ENCODE measurements at places on chromosomes 11 and 22. TPM values are rescaled to one million over a fixed set of nuclear protein-coding genes. Genes with fewer than 3 reads are reported as not detected.

GRCh38 chr11:2898366-2899079 lies 12.9 kb upstream of the CDKN1C start:
- peak; percentile 85 for DNase-seq
- H3K36me3 ChIP-seq, result no peaks in the 10 kb centered on the region
- peak overlapping the region; percentile 98 for H3K27ac ChIP-seq
- no peaks in the 10 kb centered on the region for H3K27me3 ChIP-seq

- H3K27me3 ChIP-seq, result no peaks in the 10 kb centered on the region
- no peaks in the 10 kb centered on the region for H3K36me3 ChIP-seq
- H3K4me1 ChIP-seq, result no peaks in the 10 kb centered on the region
These were observed 67.0 kb downstream of the ARHGAP20 start for GRCh38 chr11:110645253-110645652.

GRCh38 chr22:20080776-20081654 lies 974 bp downstream of the DGCR8 start:
- DNase-seq, result no peak
- H3K36me3 ChIP-seq, result peaks cover 25% of the 10 kb centered on the region
- H3K27ac ChIP-seq, result peak overlapping the region; percentile 65
- H3K4me3 ChIP-seq, result peak overlapping the region; percentile 86
- H3K4me1 ChIP-seq, result peaks cover 45% of the 10 kb centered on the region

GRCh38 chr11:17351510-17352176 lies at the start of gene NCR3LG1:
NCR3LG1 (plus strand) TSS chr11:17351800; CDS start chr11:17351970, 170 bp downstream.
- peaks cover 37% of the 10 kb centered on the region for H3K4me1 ChIP-seq
- DNase-seq, result peak; percentile 61
- H3K27ac ChIP-seq, result peak within 1 kb of the TSS; percentile 85

DNA sequence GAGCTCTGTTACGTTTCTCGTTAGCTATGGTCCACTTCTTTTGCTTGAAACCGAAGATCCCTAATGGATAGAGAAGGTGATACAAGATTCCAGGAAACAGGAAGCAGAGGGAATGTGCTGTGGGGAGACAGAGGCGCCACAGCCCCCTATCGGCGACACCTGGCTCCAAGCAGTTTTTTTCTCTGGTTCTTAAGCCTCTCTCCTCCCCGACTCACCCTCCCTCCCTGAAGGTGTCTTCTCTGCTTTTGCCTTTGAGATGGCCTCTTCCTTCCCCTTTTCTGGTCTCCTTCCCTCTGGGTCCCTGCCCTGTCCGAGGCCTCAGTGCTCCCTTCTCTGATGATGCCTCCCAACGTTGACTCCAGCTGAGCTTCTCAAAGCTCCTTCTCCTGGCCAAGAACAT lies 14.2 kb upstream of the APOBEC3A start:
- no peak overlapping the region for H3K4me3 ChIP-seq
- H3K27me3 ChIP-seq, result peaks cover 34% of the 10 kb centered on the region
- no peak overlapping the region for H3K27ac ChIP-seq
- no peak for DNase-seq
- no peaks in the 10 kb centered on the region for H3K36me3 ChIP-seq

GRCh38 chr11:64036087-64037026 lies 626 bp downstream of the FLRT1 start:
- DNase-seq, result no peak
- H3K4me1 ChIP-seq, result peaks cover 5% of the 10 kb centered on the region
- no peak overlapping the region for H3K27ac ChIP-seq
- no peak overlapping the region for H3K4me3 ChIP-seq

DNA sequence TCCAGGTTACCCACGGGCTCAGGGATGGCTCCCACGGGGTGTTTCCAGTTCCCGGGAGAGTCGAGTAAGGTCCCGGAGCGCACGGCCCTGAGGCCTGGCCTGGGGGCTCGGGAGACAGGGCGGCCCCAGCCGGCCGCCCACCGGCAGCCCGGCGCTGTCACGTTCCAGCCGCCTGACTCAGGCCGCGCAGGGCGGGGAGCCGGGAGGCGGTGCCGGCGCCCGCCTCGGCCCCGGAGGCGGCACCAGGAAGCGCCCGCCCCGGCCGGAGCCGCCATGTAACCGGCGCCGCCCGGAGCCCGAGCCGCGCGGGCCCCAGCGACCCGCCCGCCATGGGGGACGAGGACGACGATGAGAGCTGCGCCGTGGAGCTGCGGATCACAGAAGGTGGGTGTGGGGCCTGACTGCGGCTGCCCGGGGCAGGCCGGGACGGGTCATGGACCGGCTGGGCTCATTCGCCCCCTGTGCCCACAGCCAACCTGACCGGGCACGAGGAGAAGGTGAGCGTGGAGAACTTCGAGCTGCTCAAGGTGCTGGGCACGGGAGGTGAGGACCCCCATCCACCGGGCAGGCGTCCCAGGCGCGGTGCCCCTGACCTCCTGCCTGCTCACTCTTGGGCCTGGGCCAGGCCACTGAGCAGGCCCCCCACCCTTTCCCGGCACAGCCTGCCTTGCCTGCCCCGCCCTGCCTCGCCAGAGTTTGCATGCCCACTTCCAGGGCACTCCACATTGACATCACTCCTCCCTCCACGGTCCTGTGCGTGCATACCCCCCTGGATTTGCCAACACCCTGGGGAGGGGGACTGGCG lies at the start of gene RPS6KA4:
Gene RPS6KA4, plus strand, starts transcription at position 256 of the 805 bp plus-strand sequence. Its CDS starts 74 bp downstream, at position 330.
- H3K36me3 ChIP-seq, result peaks cover 37% of the 10 kb centered on the region
- DNase-seq, result peak; percentile 51
- peak within 1 kb of the TSS; percentile 79 for H3K27ac ChIP-seq
- no peaks in the 10 kb centered on the region for H3K27me3 ChIP-seq

GRCh38 chr11:86818462-86819192 lies 18.3 kb downstream of the PRSS23 start:
- no peak overlapping the region for H3K4me3 ChIP-seq
- H3K27ac ChIP-seq, result no peak overlapping the region
- no peaks in the 10 kb centered on the region for H3K36me3 ChIP-seq

- peak; percentile 89 for DNase-seq
- H3K4me1 ChIP-seq, result peaks cover 29% of the 10 kb centered on the region
- H3K27me3 ChIP-seq, result no peaks in the 10 kb centered on the region
These were observed at the start of gene SERHL2 for GRCh38 chr22:42553475-42554361. SERHL2 (plus strand) TSS chr22:42553956; CDS start chr22:42554021, 65 bp downstream.

- no peak overlapping the region for H3K27ac ChIP-seq
- H3K4me3 ChIP-seq, result no peak overlapping the region
These were observed 14.2 kb upstream of the OR6A2 start for GRCh38 chr11:6813656-6814055.

DNA sequence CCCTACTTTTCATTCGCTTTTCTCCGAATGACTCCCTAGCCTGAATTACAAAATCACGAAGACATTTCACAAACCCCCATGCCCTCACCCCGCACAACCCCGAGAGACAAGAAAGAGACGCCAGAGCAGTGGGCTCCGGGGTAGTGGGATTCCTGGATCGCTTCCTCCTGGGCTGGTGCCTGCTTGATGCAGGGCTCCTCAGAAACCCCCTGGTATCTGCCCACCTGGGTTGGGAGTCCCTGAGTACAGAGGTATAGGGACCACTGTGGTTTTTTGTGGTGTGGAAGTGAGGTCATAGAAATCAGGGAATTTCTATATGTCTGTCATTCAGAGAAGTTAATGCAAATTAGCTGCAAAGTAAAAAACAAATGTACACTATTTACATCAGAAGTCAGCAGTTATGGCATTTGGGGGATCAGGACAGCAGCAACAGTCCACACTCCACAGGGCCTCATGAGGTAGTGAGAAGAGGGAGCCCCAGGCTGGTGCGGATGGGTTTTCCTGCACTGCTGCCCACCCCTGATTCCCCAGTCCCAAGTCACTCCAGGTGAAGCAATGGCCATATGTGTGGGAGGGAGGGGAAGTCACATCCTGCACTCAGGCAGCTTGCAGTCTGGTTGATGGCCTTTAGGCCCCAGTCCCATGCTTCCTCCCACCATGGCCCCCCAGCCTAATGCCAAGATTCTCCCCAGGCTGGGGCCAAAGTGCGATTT lies 39.6 kb downstream of the BUD13 start:
- no peak for DNase-seq
- no peak overlapping the region for H3K4me3 ChIP-seq
- H3K4me1 ChIP-seq, result peaks cover 12% of the 10 kb centered on the region
- H3K27me3 ChIP-seq, result no peaks in the 10 kb centered on the region
- no peak overlapping the region for H3K27ac ChIP-seq

DNA sequence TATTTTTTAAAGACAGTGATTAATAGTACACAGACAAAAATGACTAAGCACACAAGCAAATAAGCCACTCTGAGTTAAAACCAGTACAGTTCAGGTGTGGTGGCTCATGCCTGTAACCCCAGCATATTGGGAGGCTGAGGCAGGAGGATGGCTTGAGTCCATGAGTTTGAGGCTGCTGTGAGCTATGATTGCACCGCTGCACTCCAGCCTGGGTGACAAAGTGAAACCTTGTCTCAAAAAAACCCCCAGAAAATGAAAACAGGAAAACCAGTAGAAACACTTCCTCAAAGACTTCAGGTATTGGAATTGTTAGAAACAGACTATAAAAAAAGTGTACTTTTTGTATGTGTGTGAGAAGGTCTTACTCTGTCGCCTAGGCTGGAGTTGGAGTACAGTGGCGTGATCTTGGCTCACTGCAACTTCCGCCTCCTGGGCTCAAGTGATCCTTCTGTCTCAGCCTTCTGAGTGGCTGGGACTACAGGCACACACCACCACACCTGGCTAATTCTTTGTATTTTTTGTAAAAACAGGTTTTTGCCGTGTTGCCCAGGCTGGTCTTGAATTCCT lies 33.0 kb downstream of the PPP6R2 start:
- H3K4me3 ChIP-seq, result no peak overlapping the region
- H3K4me1 ChIP-seq, result peaks cover 22% of the 10 kb centered on the region
- H3K27ac ChIP-seq, result peak overlapping the region; percentile 77
- peaks cover 44% of the 10 kb centered on the region for H3K36me3 ChIP-seq
- H3K27me3 ChIP-seq, result no peaks in the 10 kb centered on the region

GRCh38 chr11:61158691-61159381 lies 2.4 kb downstream of the VPS37C start:
- H3K27ac ChIP-seq, result no peak overlapping the region
- no peaks in the 10 kb centered on the region for H3K27me3 ChIP-seq
- H3K4me1 ChIP-seq, result peaks cover 26% of the 10 kb centered on the region
- no peak for DNase-seq
- H3K4me3 ChIP-seq, result no peak overlapping the region

DNA sequence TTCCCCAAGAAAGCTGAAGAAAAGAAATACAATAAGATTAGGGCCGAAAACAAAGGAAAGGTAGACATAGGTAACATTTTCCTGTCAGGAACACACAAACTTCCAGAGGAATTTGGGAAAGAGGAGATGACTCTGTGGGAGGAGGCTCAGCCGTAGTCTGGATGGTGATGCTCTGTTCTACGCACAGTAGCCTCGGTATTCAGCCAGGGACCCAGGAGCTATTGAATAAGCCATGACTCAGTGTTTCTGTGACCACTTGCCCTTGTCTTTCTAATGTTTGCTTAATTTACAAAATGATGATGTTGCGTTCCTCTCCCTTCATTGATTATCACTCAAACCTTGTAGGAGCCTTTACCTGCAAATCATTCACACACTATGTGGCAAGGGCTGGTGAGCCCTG lies 745.0 kb downstream of the NTM start:
- DNase-seq, result no peak
- no peaks in the 10 kb centered on the region for H3K4me1 ChIP-seq
- no peaks in the 10 kb centered on the region for H3K27me3 ChIP-seq
- H3K36me3 ChIP-seq, result no peaks in the 10 kb centered on the region
- no peak overlapping the region for H3K4me3 ChIP-seq

- peak overlapping the region; percentile 99 for H3K27ac ChIP-seq
- H3K4me3 ChIP-seq, result peak overlapping the region; percentile 54
- H3K36me3 ChIP-seq, result peaks cover 11% of the 10 kb centered on the region
- DNase-seq, result peak; percentile 84
- H3K27me3 ChIP-seq, result no peaks in the 10 kb centered on the region
These were observed 15.6 kb downstream of the ARAP1 start for GRCh38 chr11:72736452-72737069.

DNA sequence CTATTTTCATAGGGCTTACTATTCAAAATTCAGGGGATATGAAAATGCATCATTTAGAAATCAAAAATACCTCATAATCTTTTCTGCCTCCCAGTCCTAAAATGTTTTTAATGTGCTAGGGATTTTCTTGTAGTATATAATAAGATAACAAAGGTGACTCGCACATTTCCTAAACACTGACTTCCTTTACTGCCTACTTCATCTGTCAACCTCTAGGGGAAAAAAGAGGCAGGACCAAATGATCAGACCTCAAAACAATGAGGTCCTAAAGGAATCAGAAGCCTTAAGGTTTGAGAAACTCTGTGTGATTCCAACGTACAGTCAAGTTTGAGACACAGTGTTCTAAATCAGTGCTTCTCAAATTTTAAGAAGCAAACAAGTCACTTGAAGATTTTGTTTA lies 56.1 kb upstream of the POU2AF2 start:
- no peaks in the 10 kb centered on the region for H3K4me1 ChIP-seq
- no peak overlapping the region for H3K27ac ChIP-seq
- no peak for DNase-seq
- H3K36me3 ChIP-seq, result no peaks in the 10 kb centered on the region
- no peak overlapping the region for H3K4me3 ChIP-seq
- peaks cover 25% of the 10 kb centered on the region for H3K27me3 ChIP-seq

CHADL gene
- total RNA-seq, result 1.0 TPM

KCNQ1 gene
- 20.4 TPM for total RNA-seq

ST13 gene
- 141 TPM for total RNA-seq

MMP10 gene
- not detected for total RNA-seq

GUCY1A2 gene
- not detected for total RNA-seq

CENPM gene
- 83.8 TPM for total RNA-seq

EHF gene
- not detected for total RNA-seq

TMEM121B gene
- 0.11 TPM for total RNA-seq

HMOX1 gene
- total RNA-seq, result 0.34 TPM

SLC6A5 gene
- total RNA-seq, result not detected

TRPC6 gene
- total RNA-seq, result not detected

Measured in activated CD8-positive, alpha-beta T cell treated with anti-CD3 and anti-CD28 coated beads, Interleukin-2, amount 10 ng/mL, durations not matched to agents 7 days and 5 days (primary cell).